Sigmoid colon (tissue), 7 donors: ENCODE measurements at places on chromosomes 7 and 10. TPM values are rescaled to one million over a fixed set of nuclear protein-coding genes. Genes with fewer than 3 reads are reported as not detected.

Gene NKX2-3
- 32.4 TPM for total RNA-seq

Gene AGR2
- total RNA-seq = not detected

Gene STEAP4
- total RNA-seq = 10.5 TPM

Gene PIK3CG
- total RNA-seq = 6.4 TPM

Gene TMEM236
- total RNA-seq = 1.3 TPM

Gene CDHR3
- total RNA-seq = 21.3 TPM

GRCh38 chr7:97595439-97595838 is 136.4 kb upstream of the TAC1 start:
- H3K36me3 ChIP-seq = no peaks in the 10 kb centered on the region
- H3K4me1 ChIP-seq = no peaks in the 10 kb centered on the region
- no peak overlapping the region for H3K4me3 ChIP-seq
- H3K27me3 ChIP-seq = no peaks in the 10 kb centered on the region

DNA sequence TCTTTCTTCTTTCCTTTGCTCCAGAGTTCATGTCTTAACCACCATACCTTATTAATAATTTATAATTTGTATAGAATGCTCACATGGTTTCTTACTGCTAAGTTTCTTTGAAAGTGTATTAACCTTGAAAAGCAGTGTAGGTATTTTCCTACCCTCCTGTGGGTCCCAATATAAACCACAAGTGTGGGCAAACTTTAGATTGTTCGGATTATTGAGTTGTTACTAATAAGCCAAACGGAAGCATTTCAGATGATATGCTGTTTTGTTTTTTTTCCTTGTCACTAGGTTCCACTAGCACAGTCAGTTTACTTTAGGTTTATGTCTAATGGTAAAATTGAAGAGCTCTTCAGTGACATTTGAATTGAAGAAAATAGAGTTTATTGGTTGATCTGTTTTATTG is 10.2 kb downstream of the SSBP1 start:
- DNase-seq = no peak
- no peak overlapping the region for H3K4me3 ChIP-seq
- no peaks in the 10 kb centered on the region for H3K27me3 ChIP-seq
- no peaks in the 10 kb centered on the region for H3K4me1 ChIP-seq
- peaks cover 61% of the 10 kb centered on the region for H3K36me3 ChIP-seq
- no peak overlapping the region for H3K27ac ChIP-seq

DNA sequence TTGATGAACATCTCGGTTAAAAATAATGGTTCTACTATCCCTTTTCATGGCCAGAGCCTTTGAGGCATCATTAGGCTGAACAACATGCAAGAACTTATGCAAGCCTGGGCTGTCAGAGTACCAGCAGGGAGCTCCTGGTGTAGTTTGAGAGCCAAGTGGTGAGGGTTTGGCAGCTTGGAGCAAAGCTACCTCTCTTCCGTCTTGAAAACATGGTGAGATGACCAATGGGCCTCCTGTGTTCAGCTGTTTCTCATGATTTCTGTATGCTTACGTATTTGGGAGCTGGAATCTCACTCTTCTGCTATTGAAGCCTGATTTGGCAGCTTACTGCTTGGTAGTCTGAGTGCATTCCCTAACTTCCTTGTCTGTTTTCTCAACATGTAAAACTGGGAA is 150.4 kb downstream of the CXCL12 start:
- no peak overlapping the region for H3K4me3 ChIP-seq
- H3K27ac ChIP-seq = no peak overlapping the region
- no peaks in the 10 kb centered on the region for H3K4me1 ChIP-seq

- H3K36me3 ChIP-seq = no peaks in the 10 kb centered on the region
- no peak overlapping the region for H3K27ac ChIP-seq
- no peak overlapping the region for H3K4me3 ChIP-seq
- peaks cover 10% of the 10 kb centered on the region for H3K4me1 ChIP-seq
- H3K27me3 ChIP-seq = peaks cover 20% of the 10 kb centered on the region
Observed at GRCh38 chr10:128147064-128147463, 20.8 kb upstream of the MKI67 start.

Gene SLC39A12
- total RNA-seq = 0.16 TPM

GRCh38 chr10:3064423-3064822 is 2.9 kb upstream of the PFKP start:
- no peak overlapping the region for H3K27ac ChIP-seq
- no peaks in the 10 kb centered on the region for H3K27me3 ChIP-seq
- peaks cover 13% of the 10 kb centered on the region for H3K4me1 ChIP-seq
- no peak for DNase-seq
- H3K36me3 ChIP-seq = no peaks in the 10 kb centered on the region

DNA sequence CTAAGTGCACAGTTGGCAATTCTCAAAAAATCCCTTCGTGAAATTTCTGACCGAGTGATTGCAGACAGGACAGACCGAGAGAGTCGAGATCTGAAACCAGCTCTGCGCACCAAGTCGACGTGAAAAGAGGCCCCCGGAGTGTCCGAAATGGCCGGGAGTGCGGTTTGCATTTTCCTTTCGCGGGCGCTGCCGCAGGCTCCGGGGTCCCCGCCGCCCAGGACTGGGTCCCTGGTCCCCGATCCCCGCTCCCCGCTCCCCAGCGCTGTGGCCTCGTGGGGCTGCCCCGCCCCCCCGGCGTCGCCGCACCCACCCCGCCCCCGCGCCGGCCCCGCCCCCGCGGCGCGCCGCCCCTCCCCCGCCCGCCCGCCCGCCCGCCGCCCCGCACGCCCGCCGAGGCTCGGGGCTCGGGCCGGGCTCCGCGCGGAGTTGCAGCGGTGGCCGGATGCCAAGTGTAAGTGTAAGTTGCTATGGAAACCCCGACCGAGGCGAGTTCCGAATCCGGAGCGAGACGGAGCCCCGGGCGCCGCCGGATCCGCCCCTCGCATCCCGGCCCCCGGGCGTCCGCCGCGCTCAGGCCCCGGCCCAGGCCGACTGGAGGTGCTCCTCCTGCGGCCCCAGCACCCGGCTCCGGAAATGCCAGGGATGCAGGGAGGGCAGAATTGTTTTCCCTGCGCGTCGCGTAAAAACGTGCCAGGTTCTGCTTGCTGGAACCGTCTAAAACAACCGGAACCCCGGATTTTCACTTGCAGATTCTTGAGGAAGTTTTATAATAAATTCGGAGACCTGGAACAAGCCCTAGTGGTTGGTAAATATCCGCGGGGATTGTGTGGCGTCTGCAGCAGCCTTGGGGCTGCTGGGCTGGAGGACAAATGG is 4.6 kb downstream of the BMI1 start:
- H3K4me1 ChIP-seq = peaks cover 37% of the 10 kb centered on the region
- peak; percentile 87 for DNase-seq
- H3K27me3 ChIP-seq = peaks cover 19% of the 10 kb centered on the region
- peak overlapping the region; percentile 75 for H3K27ac ChIP-seq
- peaks cover 12% of the 10 kb centered on the region for H3K36me3 ChIP-seq
- peak overlapping the region; percentile 61 for H3K4me3 ChIP-seq

DNA sequence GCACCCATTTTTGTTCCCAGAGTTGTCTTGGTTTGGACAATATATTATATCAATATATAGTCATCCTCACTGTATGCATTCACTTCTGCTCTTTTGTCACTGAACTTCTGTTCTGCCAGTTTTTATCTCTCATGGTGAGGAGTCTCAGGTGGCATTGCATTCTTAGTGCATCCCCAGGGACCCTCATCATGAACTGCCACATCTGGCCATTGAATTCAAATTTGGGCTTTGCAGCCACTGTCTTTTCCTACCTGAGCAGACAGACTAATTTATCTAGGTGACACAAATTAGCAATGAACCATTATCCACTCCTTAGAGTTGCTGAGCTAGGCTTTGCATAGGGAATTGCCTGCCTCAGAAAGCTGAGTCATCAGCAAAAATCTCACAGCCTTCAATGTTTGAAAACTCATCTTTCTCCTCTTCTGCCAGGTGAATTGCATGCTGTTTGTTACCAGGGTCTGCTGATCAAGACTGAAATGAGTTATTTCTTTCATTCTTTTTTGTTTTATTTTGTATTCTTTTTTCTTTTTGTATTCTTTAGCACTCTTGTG is 316.8 kb upstream of the MTPN start:
- DNase-seq = no peak
- no peak overlapping the region for H3K4me3 ChIP-seq

Gene P4HA1
- total RNA-seq = 25.0 TPM

DNA sequence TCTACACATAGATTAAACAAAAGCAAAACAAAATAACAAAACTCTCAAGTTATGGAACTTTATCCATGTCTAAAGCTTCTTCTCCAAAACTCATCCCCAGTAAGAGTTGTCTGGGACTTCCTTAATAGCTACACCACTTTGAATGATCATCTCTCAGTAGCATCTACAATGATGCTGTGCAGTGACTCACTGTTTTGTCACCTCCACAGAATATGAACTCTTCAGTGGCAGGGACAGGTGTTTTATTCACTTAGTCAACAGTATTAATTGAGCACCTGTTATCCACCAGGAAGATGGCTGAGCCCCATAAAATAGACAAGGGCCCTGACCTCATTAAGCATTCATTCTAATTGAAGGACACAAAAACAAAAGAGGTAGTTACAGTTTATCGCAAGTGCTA is 350.7 kb downstream of the ELMO1 start:
- H3K36me3 ChIP-seq = no peaks in the 10 kb centered on the region
- H3K27me3 ChIP-seq = no peaks in the 10 kb centered on the region
- no peaks in the 10 kb centered on the region for H3K4me1 ChIP-seq
- no peak for DNase-seq
- H3K27ac ChIP-seq = no peak overlapping the region

GRCh38 chr7:111835066-111835465 is 272.8 kb upstream of the IMMP2L start:
- no peak for DNase-seq
- no peak overlapping the region for H3K4me3 ChIP-seq
- no peaks in the 10 kb centered on the region for H3K27me3 ChIP-seq

GRCh38 chr10:126670056-126670894 is at the start of gene C10orf90:
Gene C10orf90 (minus strand): TSS chr10:126670693. CDS start chr10:126670480, 213 bp downstream.
- H3K36me3 ChIP-seq = no peaks in the 10 kb centered on the region
- no peak within 1 kb of the TSS for H3K4me3 ChIP-seq
- no peak for DNase-seq
- no peaks in the 10 kb centered on the region for H3K4me1 ChIP-seq
- H3K27me3 ChIP-seq = no peaks in the 10 kb centered on the region

GRCh38 chr7:5283421-5284303 is 919 bp downstream of the SLC29A4 start:
- H3K27me3 ChIP-seq = peaks cover 16% of the 10 kb centered on the region
- peak overlapping the region; percentile 58 for H3K4me3 ChIP-seq
- DNase-seq = no peak
- no peak overlapping the region for H3K27ac ChIP-seq
- H3K36me3 ChIP-seq = no peaks in the 10 kb centered on the region
- H3K4me1 ChIP-seq = peaks cover 16% of the 10 kb centered on the region

Gene NCF1
- 3.9 TPM for total RNA-seq

Gene AS3MT
- 5.0 TPM for total RNA-seq

GRCh38 chr10:89347701-89348457 is 20.1 kb downstream of the IFIT3 start:
- no peaks in the 10 kb centered on the region for H3K36me3 ChIP-seq
- no peak for DNase-seq
- no peaks in the 10 kb centered on the region for H3K27me3 ChIP-seq
- no peak overlapping the region for H3K4me3 ChIP-seq

DNA sequence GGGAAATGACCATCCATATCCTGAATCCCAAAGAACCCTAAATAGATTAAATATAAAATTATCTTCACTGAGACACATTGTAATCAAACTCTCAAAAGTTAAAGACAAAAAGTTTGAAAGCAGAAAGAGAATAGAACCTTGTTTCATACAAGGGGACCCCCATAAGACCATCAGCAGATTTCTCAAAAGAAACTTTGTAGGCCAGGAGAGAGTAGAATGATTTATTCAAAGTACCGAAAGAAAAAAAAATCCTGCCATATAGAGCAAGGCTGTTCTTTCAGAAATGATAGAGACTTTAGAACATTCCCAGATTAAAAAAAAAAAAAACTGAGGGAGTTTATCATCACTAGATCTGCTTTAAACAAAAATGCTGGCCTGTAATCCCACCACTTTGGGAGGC is 34.8 kb upstream of the KLF14 start:
- no peak overlapping the region for H3K4me3 ChIP-seq
- no peak for DNase-seq
- H3K27ac ChIP-seq = no peak overlapping the region

Gene GIMAP4
- 18.9 TPM for total RNA-seq

Gene GARIN1A
- 3.0 TPM for total RNA-seq

DNA sequence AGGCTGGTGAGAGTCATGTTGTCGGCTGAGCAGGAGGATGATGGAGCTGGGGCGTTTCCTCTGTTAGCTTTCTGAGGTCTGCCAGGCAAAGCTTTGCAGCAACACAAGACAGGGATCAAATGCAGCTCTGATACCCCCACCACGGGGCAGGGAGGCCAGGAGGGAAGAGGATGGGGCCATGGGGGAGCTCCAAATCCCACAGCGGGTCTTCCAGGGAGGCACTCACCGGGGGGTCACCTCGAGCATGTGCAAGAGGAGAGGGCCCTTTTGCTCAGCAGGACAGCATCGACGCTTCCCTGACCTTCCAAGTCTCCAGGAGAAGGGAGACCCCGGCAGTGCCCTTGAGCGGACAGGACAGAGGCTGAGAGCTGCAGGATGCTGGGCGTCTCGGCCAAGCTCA is 127.5 kb downstream of the WDR37 start:
- H3K4me1 ChIP-seq = no peaks in the 10 kb centered on the region
- no peak overlapping the region for H3K4me3 ChIP-seq
- no peaks in the 10 kb centered on the region for H3K27me3 ChIP-seq
- H3K27ac ChIP-seq = no peak overlapping the region
- DNase-seq = peak; percentile 44

- H3K4me3 ChIP-seq = no peak overlapping the region
- no peak for DNase-seq
- H3K4me1 ChIP-seq = no peaks in the 10 kb centered on the region
- H3K27ac ChIP-seq = no peak overlapping the region
- H3K36me3 ChIP-seq = no peaks in the 10 kb centered on the region
- no peaks in the 10 kb centered on the region for H3K27me3 ChIP-seq
Observed at GRCh38 chr7:113392841-113393540, 274.6 kb upstream of the SMIM30 start.

Gene TRIM8
- total RNA-seq = 70.8 TPM

DNA sequence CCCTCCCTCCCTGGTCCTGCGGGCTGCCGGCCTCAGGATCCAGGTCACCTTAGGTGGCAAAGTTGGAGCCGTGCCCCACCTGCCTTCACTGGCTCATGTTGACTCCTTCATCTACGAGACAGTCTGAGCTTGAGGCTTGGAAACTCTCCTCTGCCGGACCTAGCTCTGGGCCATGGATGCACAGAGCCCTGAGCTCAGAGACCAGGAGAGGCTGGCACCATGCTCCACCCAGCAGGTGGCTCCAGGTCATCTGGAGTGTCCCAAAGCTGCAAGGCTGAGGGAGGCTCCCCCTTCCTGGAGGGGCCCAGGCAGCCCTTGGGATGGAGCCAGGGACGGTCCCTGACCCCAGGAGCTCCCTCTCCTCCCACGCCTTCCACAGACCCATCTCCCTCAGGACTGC is 81.3 kb downstream of the PDGFA start:
- H3K27me3 ChIP-seq = peaks cover under 1% of the 10 kb centered on the region
- no peaks in the 10 kb centered on the region for H3K4me1 ChIP-seq
- DNase-seq = no peak

Gene ADAM22
- 2.1 TPM for total RNA-seq

Gene OSBPL3
- total RNA-seq = 1.8 TPM

Gene VPS37D
- 3.6 TPM for total RNA-seq

Gene WDR91
- total RNA-seq = 11.0 TPM

GRCh38 chr7:93757426-93757825 is 133.1 kb downstream of the TFPI2 start:
- H3K27me3 ChIP-seq = no peaks in the 10 kb centered on the region
- no peak for DNase-seq
- H3K36me3 ChIP-seq = no peaks in the 10 kb centered on the region
- H3K27ac ChIP-seq = no peak overlapping the region
- H3K4me3 ChIP-seq = no peak overlapping the region
